Uterus (tissue), 4 donors: ENCODE measurements at places on chromosomes 11 and 22. TPM values are rescaled to one million over a fixed set of nuclear protein-coding genes. Genes with fewer than 3 reads are reported as not detected.

TPST2 gene
- 71.5 TPM for total RNA-seq

SF1 gene
- total RNA-seq = 234 TPM

TCP11L1 gene
- total RNA-seq = 25.9 TPM

CYTH4 gene
- total RNA-seq = 5.7 TPM

POU2AF2 gene
- total RNA-seq = not detected

DNA sequence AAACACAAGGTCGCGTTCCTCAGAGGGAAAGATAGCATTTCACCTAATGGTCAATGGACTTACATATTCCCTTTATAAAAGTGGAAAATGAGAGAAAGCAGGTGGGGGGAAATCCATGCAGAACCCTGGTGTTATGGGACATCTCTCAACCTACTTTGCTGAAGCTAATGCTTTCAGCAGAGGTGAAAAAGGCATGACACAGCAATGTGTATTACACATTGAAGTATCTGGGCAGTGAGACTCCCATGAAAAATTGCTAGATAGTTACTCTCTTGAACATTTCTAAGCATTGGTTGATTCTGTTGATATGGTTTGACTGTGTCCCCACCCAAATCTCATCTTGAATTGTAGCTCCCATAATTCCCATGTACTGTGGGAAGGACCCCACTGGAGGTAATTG, 60.0 kb upstream of the PICALM start:
- no peaks in the 10 kb centered on the region for H3K27me3 ChIP-seq
- H3K4me1 ChIP-seq = no peaks in the 10 kb centered on the region
- H3K36me3 ChIP-seq = no peaks in the 10 kb centered on the region
- no peak for DNase-seq
- H3K27ac ChIP-seq = no peak overlapping the region
- no peak overlapping the region for H3K4me3 ChIP-seq

DNA sequence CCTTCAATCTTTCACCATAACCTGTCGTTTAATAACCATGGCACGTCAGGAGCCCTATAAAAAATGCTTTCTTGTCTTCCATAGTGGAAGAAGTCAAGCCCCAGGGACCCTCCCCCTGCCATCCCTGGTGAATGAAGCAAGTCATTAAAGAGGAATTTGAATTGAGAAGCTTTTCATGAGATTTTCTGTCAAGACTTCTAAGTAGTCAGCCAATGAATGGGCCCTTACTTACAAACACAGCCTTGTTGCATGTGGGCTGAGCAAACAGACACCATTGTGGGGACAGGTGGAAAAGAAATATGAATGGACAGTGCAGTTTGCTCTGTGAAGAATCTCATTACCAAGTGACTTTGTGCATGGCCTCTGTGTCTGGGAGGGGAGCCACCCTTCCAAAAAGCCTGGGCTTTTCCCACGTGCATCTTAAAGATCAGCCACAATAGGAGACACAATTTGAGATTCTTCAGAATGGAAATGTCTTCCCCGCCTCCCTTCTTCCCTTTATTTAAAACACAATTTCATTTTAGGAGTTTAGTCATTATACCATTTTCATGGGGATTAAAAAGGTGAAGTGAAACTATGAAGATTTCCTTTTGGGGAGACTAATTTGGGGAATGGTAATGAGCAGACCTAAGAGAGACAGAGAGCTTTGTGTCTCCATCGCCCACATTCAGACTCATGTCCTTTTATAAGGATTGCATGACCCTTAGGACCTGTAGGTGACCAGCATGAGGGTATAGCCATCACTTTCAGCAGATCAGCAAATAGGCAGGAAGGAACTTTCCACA, 152.0 kb downstream of the LRRC4C start:
- H3K27ac ChIP-seq = no peak overlapping the region
- DNase-seq = no peak
- H3K4me1 ChIP-seq = no peaks in the 10 kb centered on the region
- H3K27me3 ChIP-seq = no peaks in the 10 kb centered on the region
- no peaks in the 10 kb centered on the region for H3K36me3 ChIP-seq
